ENCODE measurements at places on chromosomes 12 and 14.

- no peak for DNase-seq
Measured at GRCh38 chr12:121452340-121452984, 52.5 kb downstream of the RNF34 start.

DNA sequence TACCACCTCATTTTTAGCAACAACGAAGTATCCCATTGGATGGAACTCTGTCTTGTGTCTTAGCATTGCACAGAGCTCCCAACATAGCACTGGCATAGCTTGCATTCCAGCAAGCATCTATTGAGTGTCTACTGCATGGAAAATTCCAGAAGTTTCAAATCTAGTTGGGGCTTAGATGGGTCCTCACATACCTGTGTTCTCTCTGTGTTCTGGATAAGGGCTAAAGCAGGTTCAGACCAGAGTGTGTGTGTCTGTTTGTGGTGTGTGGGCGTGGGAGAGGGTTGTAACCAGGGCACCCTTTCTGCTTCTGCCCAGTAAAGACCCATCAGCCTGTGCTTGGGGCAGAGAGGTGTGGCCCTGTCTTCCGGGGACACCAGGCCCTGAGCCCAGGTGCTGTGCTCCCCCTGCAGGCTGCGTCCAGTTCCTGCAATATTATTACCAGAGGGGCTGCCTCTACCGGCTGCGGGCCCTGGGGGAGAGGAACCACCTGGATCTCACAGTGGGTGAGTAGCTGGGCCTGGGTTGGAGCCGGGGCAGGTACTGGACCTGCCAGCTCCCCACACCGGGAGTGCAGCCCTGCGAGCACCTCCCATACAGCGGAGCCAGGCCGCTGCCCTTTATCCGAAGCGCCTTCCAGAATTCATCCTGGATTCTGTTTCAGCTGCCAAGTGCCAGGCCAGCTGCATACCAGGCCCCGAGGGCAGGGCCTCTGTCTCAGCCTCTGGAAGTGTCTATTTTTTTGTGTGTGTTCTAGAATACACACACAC is 20.3 kb downstream of the RHOF start:
- DNase-seq: no peak

DNA sequence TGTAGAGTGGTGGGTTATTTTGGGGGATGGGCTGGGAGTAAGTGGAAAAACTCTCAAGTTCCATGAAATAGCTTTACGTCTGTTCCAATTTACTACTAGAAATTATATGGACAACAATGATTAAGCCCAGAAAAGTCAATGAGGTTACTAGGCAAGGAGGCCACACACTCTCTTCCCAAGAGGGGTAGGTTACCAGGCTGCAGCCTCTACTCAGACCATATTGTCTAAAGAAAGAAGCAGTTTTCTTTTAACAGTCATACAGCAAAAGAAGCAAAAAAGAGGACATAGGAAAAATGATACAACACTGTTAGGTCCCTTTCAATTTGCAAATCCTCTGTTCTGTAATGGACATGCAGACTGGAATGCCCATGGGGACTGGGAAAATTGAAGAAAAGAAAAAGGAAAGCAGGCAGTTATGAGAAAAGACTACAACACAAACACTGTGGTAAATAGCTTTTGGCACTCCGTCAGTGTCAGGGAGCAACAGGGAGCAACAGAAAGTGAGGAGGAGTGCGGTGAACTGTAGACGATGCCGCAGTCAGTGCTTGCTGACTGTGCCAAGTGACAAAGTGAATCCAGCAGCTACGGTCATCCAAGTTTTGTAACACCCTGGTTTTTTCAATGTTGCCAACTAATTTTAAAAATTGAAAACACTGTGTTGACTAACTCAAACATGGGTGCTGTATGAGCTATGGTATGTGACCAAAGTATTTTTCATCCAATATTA is 39.8 kb upstream of the HMGA2 start:
- DNase-seq: no peak

DNA sequence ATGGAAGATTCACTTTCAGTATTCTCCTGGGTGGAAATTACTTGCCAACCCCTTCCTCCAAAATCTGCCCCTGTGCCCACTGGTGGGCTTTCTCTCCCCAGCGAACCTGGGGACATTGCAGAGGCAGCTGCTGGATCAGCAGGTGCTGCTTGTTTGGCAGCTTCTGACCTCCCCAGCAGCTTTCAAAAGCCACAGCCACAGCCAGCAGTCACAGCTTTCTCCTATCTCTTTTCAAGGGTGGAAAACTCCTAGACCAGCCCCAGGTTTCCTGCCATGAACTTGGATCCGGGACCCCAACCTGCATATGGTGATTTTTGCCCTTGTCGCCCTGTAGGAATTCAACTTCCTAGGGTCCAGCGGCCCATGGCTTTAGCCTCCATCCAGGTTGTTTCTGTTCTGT is 330.8 kb downstream of the ADAMTS20 start:
- DNase-seq: no peak

GRCh38 chr12:128817111-128818015 is 6.4 kb downstream of the SLC15A4 start:
- DNase-seq: no peak

- DNase-seq: no peak
Measured at GRCh38 chr12:123063535-123063934, 83.1 kb downstream of the ARL6IP4 start.

- no peak for DNase-seq
Measured at GRCh38 chr14:82345184-82345583, 811.5 kb upstream of the SEL1L start.

DNA sequence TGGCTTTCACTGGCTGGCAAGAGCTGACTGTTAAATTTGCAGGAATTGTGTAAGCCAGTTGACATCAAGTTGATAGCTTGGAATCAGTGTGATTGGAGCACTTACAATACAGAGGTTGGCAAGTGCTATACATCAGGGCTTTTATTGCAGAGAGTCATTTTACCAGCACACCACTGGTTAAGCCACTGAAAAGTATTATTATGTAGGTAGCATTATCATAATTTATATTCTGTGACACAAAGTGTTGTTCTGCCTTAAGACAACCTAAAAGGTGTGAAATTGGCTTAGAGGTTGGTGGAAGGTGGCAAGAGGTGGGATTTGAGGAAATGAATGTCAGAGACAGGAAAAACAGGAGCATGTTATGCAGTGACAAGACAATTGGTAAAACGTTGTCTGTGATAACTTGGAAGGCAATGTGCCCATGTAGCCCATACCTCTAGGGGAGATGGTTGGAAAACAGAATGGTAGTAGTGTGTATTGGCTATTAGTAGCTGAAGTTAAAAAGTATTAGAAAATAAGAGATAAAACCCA is 172.9 kb upstream of the PRICKLE1 start:
- no peak for DNase-seq

GRCh38 chr12:124501827-124502226 is 65.6 kb downstream of the NCOR2 start:
- no peak for DNase-seq

DNA sequence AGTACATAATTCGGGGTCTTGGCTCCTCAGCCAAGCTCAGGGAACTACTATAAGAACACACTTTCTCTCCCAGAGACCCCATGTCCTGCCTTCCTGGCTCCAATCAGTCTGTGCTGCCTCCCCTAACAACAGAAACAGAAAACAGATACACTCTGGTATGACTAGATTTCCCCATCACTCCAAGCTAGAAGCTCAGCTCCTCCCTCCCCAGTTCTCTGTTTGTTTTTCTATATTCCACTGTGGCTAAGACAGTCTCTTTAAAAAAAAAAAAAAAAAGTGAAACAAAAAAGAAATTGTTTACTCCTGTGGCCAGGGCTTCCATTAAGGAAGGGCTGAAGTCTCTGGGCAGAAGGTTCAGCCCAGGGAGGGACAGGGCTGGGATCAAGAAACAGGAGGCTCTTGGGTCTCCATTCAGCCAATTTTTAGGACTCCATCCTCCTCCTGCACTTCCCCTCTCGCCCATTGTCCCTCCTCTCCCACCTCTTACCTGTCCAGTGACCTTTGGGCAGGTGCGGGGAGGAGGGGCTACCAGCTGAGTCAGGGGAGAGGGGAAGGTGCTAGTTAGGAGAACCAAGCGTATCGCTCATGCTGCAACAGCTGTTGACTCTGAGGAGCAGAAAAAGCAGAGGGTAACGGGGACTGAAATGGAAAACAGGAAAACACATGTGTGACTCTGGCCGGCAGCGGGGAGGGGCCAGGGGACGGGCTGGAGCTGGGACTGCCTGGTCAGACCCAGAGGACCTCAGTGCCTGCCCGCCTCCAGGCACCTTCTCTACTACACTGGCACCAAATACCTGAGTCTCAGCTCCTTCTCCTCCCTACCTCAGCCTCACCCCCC is 4.1 kb upstream of the SLC7A7 start:
- DNase-seq: no peak

GRCh38 chr14:37116933-37117849 is 55.2 kb downstream of the SLC25A21 start:
- no peak for DNase-seq

GRCh38 chr12:12992418-12993130 is 7.5 kb downstream of the HEBP1 start:
- no peak for DNase-seq

DNA sequence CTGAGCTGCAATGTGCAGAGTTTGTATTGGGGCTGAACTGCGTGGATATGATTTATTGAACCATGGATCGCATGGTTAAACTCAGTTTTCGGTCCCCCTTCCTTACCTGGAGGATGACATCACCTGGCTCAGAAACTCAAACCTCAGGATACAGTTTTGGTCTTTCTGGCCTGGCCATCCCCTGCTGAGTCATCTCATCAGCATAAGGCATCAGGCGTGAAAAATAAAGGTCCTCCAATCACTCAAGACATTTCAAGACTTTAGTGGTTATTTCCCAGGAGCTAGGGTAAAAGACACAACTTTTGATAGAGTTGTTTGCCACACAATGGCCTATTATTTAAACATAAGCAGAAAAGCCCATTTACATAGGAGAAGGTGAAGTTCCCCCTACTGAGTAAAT is 631.1 kb upstream of the TMEM132C start:
- no peak for DNase-seq

DNA sequence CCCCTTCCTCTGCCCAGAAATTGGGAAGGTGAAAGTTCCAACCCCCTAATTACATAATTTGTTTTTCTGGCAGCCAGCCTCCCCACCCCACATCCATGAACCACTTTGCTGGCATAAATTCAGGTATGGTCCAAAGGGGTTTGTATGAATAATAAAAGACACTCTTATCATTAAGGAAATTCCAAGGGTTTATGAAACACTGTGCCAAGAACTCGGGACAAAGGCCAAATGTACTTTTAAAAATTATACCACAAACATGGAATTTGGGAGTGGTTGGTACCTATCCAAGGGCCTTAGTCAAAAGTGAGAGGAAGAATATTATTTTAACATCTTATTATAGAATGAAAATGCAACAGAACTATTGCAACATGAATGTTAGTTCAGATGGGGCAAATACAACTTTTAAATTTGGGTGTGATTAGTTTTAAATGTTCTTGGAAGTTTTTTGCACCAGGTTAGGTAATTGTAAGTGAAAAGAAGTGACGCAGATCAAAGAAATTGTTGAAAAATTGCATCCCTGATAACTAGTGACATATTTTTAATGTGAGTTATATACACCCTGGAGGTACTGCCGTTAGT is 217.8 kb downstream of the TMEM117 start:
- DNase-seq: no peak

DNA sequence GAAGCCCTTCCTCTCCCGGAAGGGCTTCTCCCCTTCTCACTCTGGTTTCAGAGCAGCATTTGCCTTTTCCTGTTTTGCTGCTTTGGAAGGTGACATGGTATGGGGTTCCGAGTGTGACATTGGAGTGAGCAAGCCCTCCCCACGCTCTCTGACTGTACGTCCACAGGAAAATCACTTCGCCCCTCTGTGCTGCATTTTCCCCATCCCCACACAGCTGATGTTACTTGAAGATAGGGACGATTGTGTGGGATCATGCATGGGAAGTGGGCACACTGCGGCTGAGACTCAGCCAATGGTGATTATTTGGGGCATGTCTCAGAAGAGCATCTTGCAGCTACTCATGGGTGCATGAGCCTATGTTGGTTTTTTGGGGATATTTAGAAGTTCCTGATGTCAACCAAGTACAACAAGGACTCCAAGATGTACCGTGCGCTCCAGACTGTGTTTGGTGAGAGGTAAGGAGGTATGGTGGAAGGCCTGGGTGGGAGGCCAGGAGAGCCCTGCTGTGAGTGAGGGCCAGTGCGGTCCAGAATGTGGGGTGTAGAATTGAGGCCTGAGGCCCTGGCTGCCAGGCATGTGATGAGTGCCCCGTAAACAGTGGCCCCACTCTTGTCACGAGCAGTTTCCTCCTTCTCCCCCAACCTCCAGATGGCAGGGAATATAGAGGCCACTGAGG is 15.1 kb downstream of the CYP46A1 start:
- DNase-seq: no peak

DNA sequence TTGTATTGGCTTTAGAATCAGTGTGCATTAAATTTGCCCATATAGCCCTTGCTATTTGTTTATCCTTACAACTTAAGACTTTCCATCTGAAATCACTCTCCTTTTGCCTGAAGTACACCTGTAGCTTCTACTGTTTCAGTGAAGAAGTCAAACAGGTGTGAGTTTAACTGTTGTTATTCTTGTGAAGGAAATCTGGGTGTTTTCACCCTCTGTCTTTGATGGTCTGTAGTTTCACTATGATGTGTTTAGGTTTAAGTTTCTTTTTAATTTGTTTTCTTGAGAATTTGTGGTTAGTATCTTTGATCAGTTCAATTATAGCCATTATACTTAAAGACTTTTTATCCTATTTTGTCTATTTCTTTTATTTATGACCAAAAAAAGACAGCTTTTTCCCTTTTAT is 68.9 kb upstream of the BBS10 start:
- no peak for DNase-seq

GRCh38 chr14:90509403-90509802 is 112.6 kb downstream of the CALM1 start:
- no peak for DNase-seq

DNA sequence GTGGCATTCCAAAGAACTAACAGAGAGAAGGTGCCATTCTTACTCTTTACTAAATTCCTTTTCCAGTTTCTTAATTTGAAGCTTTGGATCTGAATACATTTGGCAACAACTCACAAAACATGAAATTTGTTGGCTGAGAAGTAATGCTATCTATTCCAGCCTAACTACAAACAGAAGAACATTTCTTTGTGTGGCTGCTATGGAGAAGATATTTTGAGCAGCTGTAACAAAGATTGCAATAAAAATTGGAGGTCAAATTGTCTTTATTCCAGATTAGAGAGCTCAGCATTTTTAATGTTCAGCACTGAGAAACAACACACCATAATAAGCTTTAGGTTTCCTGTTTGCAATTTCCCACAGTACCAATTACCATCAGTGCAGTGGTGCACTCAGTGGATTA is 835.8 kb upstream of the FLRT2 start:
- DNase-seq: no peak

DNA sequence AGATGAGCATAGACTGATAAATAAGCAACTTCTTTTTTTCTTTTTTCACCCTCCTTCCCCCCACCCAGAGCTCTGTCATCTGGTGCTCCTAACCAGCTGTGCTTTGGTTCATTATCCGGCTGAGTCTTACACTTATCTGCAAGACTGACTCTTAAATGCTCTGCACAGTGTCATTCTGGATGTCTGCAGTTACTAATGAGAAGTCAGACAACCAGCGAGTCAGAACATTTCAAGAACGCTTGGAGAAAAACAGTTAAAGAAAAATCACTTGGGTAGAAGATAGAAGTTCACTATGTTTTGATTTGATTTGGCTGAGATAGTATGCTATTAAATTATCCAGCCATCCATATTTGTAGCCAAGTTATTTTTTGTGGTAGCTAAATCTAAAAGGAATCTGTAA is 328.9 kb upstream of the PRICKLE1 start:
- DNase-seq: no peak
